Activated T-helper 1 cell treated with Interleukin-2 at 50 U/mL for 16 hours (primary cell): ENCODE measurements at places on chromosomes 7 and 10.
A peak's percentile ranks its signal among the peaks of the same experiment; 100 is the strongest.

DNA sequence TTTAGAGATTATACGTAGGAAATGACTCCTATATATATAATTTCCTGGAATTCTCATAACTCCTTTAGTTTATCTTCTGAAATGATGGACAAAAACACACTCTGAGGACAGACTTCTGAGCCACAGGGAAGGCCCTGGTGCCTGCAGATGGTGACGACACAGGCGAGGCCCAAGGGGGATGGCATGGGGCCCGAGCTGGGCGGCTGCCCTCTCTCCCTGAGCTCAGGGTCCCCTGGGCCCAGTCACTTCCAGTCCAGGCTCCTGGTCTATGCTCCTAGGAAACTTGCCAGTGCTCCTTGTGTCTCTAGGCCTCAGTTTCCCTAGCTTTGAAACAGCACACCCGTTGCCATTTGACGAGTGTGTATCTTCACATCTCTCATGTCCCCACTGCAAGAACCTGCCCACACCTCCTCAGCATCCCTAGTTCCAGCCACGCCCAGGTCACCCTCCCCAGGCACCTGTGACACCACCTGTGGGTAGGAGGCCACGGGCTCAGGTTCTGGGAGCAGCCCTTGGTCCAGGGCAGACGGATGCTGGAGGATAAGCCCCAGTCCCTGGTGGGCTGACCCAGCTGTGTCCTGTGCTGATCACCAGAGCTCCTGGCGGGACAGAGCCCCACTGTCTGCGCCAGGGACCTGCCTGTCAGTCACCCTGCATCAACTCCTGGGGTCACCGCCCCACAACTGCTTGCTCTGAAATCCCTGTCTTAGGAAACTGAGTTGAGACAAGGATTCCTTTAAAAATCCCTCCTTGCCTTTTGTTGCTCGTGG is 23.4 kb upstream of the SHH start:
- no peak for DNase-seq

GRCh38 chr10:128839701-128840100 is 627.3 kb upstream of the MGMT start:
- DNase-seq = no peak

DNA sequence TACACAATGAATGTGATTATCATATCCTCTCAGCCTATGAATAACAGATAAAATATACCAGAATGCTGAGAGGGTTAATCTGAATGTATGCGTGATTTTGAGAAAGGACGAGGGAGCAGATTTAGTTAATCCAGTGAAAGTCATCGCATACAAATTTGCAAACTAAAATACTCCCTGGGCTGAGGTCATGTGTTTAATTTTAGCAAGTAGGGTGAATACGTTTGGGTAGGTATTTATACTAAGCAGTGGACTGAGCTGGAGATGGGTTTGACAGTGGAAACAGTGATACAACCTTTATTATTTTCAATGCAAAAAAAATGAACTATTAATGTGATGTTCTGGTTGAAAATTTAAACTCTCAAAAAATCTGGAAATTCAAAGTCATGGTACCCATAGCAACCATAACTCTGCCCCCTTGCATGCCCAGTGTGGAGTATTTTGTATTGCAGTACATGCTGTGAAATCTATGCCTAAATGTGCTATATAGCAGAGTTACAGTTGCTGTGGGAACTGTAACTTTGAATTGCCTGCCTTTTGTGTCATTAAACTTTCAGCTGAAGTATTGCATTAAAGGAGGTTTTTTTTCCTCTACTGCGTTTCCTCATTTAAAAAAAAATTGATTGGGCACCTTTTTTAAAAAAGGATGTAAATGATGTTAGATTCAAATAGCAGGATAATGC is 9.5 kb upstream of the ARID5B start:
- DNase-seq = no peak

DNA sequence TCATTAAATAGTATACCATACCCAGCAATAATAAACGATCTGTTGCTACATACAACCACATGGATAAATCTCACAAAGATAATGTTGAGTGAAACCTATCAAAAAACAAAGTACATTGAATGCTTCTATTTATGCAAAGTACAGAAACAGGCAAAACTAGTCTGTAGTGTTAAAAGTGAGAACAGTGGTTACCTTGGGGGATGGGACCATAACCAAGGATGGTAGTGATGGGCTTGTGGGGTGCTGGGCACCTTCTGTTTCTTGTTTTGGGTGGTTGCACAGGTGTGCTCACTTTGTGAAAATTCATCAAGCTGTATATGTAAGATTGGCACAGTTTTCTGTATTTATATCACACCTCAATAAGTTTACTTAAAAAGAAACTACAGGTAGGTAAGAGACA is 105.7 kb downstream of the ATE1 start:
- DNase-seq = no peak

GRCh38 chr7:52249741-52250140 is 785.7 kb upstream of the POM121L12 start:
- no peak for DNase-seq

GRCh38 chr10:73802276-73802991 is 9.0 kb downstream of the NDST2 start:
- no peak for DNase-seq

GRCh38 chr10:131972474-131973071 is 9.2 kb downstream of the BNIP3 start:
- no peak for DNase-seq

DNA sequence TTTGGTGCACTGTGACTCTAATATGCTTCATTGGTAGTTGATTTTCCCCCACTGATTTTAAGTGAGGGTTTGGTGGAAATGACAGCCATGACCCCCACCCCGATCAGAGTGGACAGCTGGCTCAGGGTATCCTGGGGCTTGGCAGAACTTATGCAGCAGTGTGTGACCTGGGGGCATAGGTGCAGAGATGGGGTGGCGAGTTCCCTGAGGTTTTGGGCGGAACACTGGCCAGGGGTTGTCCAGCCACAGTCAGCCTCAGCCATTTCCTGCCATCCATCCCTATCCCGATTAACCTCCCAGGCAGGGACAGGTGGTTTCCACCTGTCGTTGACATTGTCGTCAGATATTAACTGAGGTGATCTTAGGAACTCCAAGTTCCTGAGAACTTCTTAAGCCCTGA is 155.8 kb upstream of the CHST15 start:
- no peak for DNase-seq

DNA sequence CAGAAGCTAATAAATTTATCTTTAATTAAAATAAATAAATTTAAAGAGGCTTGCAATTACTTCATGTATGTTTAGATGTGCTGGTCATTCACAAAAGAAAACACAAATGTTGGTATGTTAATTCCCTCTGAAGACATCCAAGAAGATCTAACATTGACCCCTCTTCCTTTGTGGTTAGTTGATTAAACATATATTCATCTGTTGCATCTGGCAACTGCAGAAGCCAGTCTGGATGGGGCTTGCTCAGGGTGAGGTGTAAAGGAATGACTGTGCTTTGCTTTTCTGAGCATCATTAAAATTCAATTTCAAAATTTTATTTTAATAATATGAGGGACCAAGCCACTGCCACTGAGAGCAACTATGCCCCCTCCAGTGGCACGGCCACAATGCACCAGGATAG is 36.4 kb upstream of the FERD3L start:
- no peak for DNase-seq

DNA sequence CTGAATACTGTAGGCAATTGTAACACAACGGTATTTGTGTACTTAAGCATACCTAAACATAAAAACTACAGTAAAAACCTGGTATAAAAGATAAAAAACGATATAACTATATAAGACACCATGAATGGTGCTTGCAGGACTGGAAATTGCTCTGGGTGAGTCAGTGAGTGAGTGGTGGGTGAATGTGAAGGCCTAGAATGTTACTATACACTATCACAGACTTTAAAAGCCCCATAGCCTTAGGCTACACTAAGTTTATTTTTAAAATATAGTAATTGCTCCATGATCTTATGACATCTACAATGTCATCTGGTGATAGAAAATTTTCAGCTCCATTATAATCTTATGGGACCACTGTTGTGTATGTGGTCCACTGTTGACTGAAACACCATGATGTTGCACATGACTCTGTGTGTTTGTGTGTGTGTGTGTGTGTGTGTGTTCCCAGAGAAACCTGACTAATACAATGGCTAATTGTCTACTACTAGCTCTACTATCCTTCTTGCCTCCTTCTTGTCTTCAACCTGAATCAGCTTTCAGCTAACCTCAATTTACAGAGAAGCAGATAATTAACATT is 27.6 kb upstream of the PRPF18 start:
- DNase-seq = no peak

- DNase-seq = no peak
These were observed 285.4 kb upstream of the MKI67 start for GRCh38 chr10:128411643-128412042.

- no peak for DNase-seq
These were observed 76.1 kb upstream of the LRRC18 start for GRCh38 chr10:49015700-49016099.

DNA sequence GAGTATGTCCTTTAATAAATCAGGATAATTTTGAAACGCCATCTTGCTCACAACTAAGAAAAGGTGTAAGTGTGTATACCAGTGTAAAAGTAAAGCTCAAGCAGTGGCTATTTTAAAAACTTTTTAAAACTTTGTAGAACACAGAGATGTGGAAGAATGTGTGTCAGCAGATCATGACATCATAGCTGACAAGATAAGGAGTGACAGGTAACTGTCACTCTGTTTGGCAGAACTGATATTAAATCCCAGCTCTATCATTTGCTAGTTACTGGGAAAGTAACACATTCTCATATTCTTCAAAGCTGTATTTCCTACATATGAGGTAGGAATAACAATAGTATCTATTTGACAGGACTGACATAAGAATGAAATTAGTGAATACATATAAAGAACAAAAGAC is 63.9 kb upstream of the RNF148 start:
- DNase-seq = no peak

GRCh38 chr7:77413128-77413527 is 3.0 kb downstream of the GSAP start:
- no peak for DNase-seq

GRCh38 chr7:83617858-83618257 is 31.1 kb downstream of the SEMA3E start:
- DNase-seq = no peak

GRCh38 chr7:157096286-157097055 is 42.3 kb upstream of the UBE3C start:
- no peak for DNase-seq

DNA sequence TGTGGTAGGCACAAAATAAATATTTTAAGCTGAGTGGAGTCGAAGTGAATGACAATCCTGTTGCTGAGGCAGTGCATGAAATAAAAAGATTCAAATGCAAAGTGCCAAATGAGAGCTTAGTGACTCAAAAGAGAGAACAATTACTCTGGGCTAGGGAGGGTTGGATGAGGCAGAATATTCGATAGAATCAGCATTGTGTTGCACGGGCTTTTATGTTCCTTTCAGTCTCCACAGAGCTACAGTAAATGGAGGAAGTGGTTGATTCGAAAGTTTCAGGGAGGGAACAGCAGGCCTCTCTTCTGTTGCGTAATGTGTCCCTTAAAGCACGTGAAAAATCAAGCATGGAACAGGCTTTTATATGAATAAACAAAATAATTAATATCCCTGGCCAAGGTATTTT is 599.3 kb upstream of the CELF2 start:
- no peak for DNase-seq

DNA sequence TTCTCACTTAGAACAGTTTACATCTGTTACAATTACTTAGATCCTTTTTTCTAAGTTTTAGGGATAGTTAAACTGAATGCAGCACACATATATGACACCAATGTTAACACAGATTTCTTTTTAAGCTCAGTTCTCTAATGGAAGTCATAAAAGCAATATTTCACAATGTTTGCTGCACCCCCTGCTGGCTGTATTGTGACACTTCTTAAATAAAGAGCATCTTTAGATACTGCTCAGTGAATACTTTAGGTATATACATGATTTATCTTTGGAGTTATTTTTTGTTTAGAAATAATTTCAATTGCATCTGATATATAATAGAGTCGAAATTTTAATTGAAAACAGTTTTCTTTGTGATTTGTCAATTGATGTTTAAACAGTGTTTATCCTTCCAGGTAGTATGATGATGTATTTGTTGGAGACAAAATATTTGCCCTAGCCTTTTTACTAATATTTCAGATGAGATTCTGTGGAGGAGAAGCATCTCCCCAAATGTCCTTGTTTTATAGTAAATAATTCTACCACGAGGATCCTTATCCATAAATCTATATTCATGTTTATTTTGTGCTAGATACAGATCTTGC is 174.4 kb downstream of the ST7 start:
- peak; percentile 6 for DNase-seq

DNA sequence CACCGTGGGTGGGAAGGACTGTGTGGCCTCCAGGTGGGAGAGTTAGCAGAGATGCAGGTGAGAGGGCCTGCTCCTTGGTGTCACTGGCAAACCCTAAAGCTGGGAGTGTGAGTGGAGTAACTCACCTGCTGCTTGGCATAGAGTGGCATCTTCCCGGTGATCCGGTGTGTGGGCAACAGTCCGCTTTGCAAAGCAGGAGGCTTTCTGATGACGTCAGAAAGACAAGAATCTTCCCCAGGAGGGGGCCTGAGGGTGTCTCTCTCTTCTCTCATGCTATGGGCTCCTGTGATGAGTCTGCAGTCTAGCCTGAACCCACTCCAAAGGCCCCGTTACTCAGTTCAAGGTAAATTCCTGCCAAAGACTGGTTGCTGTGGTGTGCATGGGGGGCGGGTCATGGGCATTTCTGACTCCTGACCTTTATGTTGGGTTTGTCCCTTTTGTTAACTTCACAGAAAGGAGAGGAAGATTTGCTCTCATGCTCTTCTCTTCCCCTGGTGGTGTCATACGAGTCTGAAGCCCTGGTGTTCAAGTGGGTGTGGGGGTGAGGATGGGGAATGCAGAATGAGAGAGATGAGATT is 187.9 kb downstream of the GATA3 start:
- no peak for DNase-seq

GRCh38 chr10:28054228-28054860 is 55.5 kb upstream of the ODAD2 start:
- no peak for DNase-seq

GRCh38 chr10:14397066-14397465 is 66.3 kb upstream of the FRMD4A start:
- no peak for DNase-seq

DNA sequence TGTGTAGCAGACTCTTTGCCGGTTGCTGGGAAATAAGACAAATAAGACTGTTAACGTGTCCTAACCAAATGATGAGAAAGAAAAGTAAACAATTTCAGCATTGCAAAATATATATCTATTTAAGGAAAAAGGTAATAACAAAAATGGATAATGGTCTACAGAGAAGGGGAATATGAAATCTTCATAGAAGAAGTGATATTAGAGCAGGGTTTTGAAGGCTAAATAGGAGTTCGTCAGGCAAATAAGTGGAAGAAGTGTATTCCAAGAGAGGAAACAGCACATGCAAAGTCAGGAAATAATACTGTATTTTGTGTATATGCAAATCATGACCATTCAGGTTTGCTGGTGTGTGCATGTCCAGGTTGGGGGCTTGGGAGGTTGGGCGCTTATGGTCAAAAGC is 55.3 kb upstream of the OSBPL3 start:
- DNase-seq = no peak

GRCh38 chr7:100509231-100509630 is 25.5 kb downstream of the NYAP1 start:
- DNase-seq = no peak
